ENCODE measurements at places on chromosomes 12 and 14.

- no peak for DNase-seq
Measured at GRCh38 chr12:102321305-102322082, 123.9 kb upstream of the PMCH start.

DNA sequence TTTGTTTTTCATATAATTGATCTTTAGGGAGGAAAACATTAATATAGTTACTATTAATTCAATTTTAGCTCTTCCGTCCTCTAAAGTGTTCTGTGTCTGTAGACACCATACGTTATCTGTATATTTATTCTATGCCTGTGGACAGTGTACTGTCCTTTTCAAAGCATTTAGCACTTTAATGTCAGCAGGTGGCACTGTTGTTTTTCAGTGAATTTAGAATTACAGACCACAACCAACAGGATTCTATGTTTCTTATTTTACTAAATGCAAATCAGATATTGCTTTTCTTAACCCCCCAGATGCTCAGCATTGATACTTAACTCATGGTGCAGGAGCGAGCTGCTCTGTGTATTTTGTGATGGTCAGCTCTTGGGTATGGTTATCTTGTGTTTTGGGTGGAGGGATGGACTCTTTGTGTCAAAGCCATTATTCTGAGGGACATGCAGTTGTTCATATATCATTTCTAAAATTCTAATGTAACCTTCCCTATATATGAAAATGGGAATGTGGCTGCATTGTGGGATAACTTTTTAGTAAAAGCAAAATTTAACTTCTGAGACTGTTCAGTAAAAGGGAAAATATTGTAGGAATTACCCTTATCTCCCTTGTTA lies 65.2 kb downstream of the PAPOLA start:
- DNase-seq: no peak

DNA sequence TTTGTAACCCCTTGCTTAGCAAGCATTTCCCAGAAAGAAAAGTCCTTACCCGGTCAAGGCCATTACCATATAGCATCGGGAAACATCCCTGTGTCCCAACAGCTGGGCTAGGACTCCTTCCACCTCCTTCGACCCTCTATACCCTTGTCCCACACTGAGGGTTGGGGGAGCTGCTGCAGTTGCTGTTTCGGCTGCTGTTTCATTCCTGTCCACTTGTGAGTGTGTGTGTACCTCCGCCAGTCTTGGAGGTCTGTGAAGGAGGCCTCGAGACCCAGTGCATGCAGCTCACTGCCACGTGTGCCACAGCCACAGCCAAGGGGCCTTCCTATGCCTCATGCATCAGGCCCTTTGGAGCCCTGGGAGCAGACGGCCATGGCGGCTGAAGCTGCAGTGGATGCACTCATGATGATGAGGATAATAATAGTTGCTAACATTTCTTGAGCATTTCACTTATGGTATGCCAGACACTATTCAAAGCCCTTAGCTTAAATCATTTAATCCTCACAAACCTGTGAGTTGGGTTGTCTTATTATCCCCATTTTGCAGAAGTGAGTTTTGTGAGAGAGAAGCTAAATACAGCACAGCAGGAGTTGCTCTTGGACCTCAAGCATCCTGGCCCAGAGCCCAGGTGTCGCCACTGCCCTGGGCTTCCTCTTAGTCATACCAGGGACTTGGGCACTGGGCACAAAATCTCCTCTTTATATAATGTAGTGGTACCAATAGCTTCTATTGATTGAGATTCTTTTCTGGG lies 156.5 kb downstream of the PRKCH start:
- no peak for DNase-seq

DNA sequence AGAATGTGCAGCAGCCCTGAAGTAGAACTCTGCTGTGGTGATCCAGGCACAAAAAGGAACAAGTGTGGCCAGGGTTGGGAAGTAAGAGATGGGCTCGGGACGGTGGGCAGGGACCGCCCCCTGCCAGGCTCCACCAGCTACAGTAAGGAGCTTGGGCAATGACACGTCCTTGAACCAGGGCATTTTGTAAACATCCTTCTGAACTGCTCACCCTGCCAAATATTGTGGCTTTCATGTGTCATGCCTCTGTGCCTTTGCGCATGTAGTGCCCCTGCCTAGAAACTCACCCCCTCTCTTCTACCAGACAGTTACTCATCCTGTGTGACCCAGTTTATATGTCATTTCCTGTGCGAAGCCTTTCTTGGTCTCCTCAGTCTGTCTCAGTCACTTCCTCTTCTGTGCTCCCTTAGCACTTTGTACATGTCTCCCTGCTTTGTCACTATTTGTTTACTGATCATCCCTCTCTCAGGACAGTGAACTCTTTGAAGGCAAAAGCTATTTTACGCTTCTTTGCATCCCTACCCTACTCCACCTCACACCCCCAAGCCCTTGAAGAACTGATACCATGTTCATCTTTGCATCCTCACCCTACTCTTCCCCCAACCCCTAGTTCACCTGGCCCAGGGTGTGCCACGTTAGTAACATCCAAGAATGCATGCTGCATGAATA lies 108.9 kb upstream of the PLEKHG7 start:
- DNase-seq: no peak

DNA sequence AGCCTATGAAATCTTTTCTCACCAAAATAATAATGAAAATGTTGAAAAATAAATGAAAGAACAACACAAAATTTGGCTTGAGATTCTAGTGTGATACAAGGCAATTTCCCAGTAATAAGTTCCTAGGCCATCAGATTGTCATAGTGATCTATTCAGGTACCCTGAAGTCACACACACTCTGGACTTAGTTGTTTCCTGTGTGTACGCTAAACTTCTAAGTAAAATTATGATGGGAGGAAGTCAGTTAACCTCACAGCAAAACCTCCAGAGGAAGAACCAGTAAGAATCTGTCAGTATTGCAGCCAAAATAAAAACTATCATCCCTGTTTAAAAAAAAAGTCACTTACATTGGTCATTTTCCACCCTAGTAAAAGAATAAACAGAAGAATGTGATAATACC lies 81.9 kb downstream of the DBX2 start:
- no peak for DNase-seq

GRCh38 chr12:24840046-24840800 lies 108.7 kb downstream of the BCAT1 start:
- no peak for DNase-seq

GRCh38 chr12:105289114-105289904 lies 41.2 kb upstream of the C12orf75 start:
- no peak for DNase-seq

DNA sequence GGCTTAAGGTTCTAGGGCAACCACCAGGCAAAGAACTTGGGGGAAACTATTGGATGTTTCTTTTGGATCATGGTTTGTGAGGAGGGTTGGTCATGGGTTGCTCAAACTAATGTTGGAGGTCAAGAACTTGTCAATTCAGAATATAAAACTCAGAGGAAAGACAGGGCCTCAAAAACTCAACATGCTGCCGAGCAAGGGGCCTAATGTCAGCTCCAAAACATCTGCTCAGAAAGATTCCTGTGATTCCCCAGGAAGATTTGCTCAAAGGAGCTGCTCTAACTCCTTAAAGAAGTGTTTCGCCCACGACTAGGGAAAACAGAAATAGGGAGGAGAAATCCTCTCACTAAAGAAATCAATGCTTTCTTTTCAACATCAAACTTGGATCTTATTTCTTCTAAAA lies 3.7 kb upstream of the IGF1 start:
- no peak for DNase-seq

GRCh38 chr12:1697271-1697670 lies 6.4 kb downstream of the ADIPOR2 start:
- DNase-seq: no peak

- no peak for DNase-seq
Measured at GRCh38 chr12:123966596-123966995, 6.0 kb downstream of the CCDC92 start.

- DNase-seq: no peak
Measured at GRCh38 chr14:22025879-22026278, 352.3 kb upstream of the OR4E1 start.

- no peak for DNase-seq
Measured at GRCh38 chr14:68681256-68682011, 111.4 kb downstream of the ZFP36L1 start.

DNA sequence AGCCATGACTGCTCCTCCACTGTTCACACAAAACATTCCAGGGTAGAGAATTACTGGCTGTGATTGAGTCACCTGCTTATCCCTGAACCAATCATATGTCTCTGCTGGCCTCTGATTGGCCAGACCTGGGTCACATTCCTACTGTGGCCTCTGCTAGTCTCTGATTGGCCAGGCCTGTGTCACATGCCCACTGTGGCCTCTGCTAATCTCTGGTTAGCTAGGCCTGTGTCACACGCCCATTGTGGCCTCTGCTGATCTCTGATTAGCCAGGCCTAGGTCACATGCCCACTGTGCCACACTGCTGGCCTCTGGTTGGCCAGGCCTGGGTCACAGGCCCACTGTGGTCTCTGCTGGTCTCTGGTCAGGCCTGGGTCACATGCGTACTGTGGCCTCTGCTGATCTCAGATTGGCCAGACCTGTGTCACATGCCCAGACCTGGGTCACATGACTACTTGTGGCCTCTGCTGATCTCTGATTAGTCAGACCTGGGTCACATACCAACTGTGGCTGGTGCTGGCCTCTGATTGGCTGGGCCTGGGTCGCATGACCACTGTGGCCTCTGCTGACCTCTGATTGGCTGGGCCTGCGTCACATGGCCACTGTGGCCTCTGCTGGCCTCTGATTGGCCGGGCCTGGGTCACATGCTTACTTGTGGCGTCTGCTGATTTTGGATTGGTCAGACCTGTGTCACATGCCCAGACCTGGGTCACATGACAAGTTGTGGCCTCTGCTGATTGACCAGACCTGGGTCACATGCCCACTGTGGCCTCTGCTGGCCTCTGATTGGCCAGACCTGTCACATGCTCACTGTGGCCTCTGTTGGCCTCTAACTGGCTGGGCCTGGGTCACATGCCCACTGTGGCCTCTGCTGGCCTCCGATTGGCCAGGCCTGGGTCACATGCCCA lies 251.6 kb downstream of the SLC15A4 start:
- no peak for DNase-seq

GRCh38 chr12:129762436-129762835 lies 141.4 kb downstream of the TMEM132D start:
- no peak for DNase-seq

- peak; percentile 89 for DNase-seq
Measured at GRCh38 chr14:69535230-69535848, 39.3 kb downstream of the CCDC177 start.

DNA sequence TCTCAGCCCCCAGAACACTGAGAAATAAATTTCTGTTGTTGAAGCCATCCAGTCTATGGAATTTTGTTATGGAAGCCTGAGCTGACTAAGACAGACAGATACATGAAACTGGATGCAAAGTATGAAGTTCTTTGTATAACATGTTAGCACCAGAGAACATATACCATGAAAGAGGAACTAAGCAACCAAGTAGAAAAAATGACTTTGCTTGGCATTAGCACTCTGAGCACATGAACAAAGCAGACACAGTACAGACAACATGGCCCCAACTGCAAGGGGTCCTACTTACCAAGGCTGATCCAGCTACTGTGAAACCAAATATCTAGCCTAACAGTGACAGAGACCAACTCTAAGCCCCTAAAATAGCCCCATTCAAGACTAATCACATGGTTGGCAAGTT lies 13.8 kb downstream of the EXOC5 start:
- no peak for DNase-seq

GRCh38 chr12:111822886-111823285 lies 19.1 kb upstream of the MAPKAPK5 start:
- DNase-seq: no peak

- no peak for DNase-seq
Measured at GRCh38 chr14:52175982-52176502, 91.5 kb upstream of the PTGDR start.

- no peak for DNase-seq
Measured at GRCh38 chr12:22797701-22798100, 172.7 kb downstream of the ETNK1 start.

- DNase-seq: no peak
Measured at GRCh38 chr14:71695611-71696350, 236.4 kb upstream of the RGS6 start.

GRCh38 chr12:47867495-47867941 lies 37.3 kb downstream of the VDR start:
- no peak for DNase-seq

DNA sequence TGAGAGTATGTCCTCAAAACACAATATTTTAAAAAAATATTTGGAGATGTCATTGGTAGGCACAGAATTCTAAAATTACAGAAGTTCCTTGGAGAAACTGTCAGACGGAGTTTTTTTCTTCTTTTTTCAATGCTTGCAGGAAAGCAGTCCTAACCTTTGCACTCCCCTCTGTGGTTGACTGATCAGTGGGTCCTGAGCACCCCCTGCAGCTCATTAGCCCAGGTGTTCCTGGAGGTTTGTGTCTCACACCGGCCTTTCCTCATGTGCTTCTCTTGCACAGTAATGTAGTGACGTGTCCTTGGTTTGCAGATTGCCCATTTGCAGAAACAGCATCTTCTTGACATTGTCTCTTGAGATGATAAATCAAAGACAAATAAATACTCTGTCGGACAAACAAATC lies 513.0 kb downstream of the TMEM121 start:
- no peak for DNase-seq

- DNase-seq: no peak
Measured at GRCh38 chr14:62369919-62370560, 607.8 kb downstream of the SNAPC1 start.

DNA sequence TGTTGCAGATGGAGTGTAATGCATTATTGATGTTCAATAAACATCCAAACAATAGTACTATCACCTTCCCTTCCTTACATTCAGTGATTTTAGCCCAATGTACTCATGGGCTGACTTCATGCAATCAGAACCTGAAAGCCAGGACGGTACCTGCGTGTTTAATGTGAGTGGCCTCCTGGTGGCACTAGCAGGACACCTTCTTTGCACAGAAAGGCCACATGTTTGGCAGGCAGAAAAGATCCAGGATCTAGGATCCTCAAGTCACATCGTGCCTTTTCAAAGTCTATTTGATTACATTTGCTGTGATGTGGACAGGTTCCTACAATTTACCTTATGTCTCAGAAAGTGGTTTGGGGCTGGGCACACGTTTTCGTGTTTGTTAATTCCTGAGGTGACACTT lies 82.9 kb downstream of the NEDD1 start:
- peak; percentile 44 for DNase-seq

DNA sequence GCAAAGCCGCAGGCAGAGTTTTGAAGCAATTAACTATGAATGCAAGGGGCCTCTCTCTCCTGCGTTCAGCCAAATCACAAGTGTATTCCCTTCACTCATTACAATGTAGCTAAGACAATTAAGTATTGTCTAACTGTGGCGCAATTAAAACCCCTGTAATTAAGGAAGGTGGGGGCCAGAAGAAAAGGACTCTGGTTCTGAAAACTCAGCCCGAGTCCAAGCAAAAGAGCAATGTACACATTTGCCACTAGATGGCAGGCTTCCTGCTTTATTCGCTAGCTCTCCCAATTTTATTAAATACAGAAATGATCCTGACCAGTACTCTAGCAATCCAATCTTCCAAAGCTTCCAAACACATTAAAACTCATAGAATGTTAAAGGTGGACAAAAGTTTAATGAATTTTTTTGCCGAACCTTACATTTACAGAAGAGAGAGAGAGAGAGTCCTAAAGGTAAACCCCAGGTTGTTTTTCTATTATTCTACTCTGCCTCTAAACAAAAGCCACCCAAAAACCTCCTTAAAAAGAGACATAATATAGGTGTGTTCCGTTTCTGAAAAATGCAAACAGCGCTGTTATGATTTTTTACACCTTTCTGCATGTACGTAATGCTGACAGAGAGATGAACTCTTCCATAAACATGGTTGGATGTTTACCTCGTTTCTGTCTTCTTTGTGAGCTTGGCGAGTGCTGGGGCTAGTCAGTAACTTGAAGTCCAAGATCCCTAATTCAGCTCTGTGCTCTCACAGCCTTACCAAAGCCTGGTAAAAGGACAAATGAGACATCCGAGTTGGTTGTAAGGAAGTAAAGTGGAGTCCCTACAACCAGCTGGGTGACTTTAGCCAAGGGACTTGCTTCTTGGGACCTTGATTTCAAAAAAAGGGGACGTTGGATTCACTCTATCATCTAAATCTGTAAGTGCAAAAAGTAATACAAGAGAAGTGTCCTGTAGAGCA lies 50.9 kb upstream of the VASH1 start:
- DNase-seq: peak; percentile 59
